ENCODE measurements at places on chromosomes 6 and 20.

GRCh38 chr20:36497856-36498255 lies 43.5 kb upstream of the MYL9 start:
- DNase-seq: no peak

- no peak for DNase-seq
Measured at GRCh38 chr20:34848597-34848996, 23.1 kb upstream of the NCOA6 start.

- no peak for DNase-seq
Measured at GRCh38 chr6:169955731-169956437, 204.5 kb downstream of the ERMARD start.

- peak; percentile 37 for DNase-seq
Measured at GRCh38 chr6:47309291-47310130, at the start of gene TNFRSF21. Gene TNFRSF21 (minus strand): TSS chr6:47309905. CDS start chr6:47309511, 394 bp downstream.

DNA sequence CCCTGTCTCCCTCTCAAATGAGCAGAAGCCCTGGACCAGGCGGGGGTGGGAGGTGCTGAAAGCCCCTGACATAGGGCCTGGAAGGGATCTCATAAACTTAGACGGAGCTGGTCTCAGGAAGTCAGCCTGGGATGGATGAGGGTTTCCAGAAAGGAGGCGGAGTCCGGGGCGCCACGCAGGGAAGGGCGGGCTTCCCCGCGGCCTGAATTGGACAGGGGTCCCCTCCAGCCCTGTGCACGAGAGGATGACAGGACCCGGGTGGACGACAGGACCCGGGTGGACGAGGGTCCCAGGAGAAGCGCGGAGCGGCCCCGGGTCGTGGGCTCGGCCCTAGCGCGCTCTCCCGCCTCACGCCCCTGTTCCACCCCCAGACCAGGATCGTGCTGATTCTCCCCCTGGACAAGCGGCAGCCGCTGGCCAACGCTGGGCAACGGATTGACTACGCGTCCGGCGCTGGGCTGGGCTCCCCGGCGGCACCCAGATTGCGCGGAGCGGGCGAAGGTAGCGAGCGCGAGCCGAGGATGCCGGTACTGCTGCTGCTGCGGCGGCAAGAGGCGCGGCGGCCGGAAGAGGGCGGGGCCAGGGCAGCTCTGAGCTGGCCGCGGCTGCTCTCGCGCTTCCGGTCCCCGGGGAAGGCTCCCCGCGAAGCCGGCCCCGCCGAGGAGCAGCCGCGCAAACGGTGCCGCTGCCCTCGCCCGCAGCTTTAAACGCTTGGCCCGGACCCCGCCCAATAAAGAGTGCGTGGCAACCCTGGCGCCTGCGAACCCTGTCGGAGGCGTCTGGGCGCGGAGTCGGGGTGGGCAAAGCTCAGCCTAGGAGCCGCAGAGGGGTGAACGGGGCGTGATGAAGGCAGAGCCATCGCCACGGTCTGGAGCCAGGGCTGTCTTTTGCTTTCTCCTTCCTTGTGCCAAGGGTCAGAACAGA lies 1.3 kb downstream of the C20orf144 start:
- peak; percentile 77 for DNase-seq

GRCh38 chr6:131652472-131652871 lies 15.4 kb downstream of the ENPP3 start:
- DNase-seq: no peak

DNA sequence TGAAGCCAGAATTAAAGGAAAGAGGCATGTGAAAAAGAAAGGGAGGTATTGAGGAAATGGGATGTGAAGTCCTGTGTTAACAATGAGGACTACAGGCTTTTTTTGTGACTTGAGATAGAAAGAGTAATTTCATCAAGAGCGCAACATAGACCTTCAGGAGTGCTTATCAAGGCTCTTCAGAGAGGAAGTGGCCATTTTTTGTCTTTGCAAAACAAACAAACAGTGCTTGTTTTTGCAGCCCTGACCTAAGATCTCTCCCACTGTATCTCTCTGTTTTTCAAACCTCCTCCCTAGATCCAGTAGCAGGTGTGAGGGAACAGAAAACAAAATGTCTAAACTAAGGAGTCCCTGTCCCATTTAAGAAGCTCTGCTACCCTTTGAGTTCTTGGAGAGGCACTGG lies 710.3 kb upstream of the MARCKS start:
- DNase-seq: no peak

DNA sequence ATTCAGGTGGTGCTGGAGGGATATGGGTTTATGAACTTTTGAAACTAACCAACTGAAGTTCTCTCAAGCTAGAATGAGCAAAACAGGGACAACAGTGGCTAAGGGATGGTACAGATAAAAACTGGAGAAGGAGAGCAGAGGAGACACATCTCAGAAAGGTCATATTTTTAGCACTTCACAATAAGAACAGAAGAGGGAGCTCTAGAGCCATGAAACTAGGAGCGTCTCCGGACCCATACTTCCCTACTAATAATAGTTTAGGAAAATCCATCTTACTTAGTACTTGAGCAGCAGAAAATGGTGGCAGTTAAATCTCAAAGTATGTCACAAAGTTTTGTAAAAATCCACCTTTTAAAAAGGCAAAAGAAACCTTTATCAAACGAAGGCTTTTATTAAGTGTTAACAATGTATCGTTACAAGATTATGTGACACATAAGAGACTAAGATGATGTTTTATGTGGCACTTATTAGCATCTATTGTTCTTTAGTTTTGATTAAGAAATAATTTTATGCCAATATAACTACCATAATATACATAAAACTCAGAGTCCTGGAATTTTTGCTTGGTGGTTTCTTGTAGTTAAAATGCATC lies 278.6 kb downstream of the TBC1D32 start:
- DNase-seq: no peak

GRCh38 chr6:24492475-24492874 lies 2.3 kb upstream of the ALDH5A1 start:
- DNase-seq: no peak

- DNase-seq: no peak
Measured at GRCh38 chr20:64102647-64103354, 4.6 kb downstream of the NPBWR2 start.

GRCh38 chr6:106451439-106451838 lies 90.9 kb downstream of the CRYBG1 start:
- no peak for DNase-seq

DNA sequence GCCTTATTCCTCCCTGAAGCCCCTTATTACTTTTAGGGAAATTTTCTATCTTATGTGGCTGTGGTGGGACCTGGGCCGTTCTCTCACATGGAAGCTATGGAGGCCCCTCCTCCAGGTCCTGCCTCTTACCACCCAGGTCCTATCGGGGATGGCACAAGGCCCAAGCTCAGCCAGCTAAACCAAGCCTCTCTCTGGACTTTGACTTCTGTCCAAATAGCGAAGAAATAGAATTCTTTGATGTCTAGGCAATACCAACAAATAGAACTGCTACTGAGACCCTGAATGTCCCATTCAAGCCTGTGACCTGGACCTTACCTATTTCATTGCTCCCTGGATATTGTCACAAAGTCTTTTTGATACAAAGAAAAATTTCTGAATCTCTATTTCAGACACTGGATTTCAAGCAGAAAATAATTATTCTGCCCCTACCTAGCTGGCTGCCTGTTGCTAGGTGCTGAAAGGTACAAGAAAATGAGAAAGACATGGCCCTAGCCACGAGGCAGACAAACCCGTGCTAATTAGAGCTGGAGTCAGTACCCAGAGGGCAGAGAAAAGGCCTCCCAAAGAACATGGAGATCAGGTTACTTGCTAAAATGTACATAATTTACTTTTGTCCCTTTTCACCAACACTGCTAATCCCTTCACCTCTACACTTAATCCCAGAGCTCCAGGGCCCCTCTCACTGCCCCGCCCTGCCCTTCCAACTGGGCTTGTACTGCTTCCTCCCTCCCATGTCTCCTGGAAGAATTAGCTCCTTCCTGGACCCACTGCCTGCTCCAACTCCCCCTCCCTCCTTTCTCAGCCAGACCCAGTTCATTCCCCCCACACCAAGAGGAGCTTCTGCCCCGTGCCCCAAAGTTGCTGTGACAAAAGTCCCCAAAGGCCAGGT lies 15.5 kb upstream of the NNAT start:
- no peak for DNase-seq

Data from stimulated activated CD4-positive, alpha-beta T cell treated with anti-CD3 and anti-CD28 coated beads, Interleukin-1b, Interleukin-23, amount 100 ng/mL, for 24 hours (primary cell).